ENCODE measurements at places on chromosomes 16 and 17. TPM values are rescaled to one million over a fixed set of nuclear protein-coding genes. Genes with fewer than 3 reads are reported as not detected.

Gene HS3ST3A1
- 20.5 TPM for total RNA-seq

Gene PLA2G10
- total RNA-seq, result not detected

Gene SLC5A11
- total RNA-seq, result not detected

Gene LAT
- total RNA-seq, result not detected

Gene TEKT5
- total RNA-seq, result not detected

Gene SLC5A2
- total RNA-seq, result not detected

Gene KRT12
- total RNA-seq, result not detected

Gene CCR7
- total RNA-seq, result not detected

Gene EVPL
- total RNA-seq, result 0.58 TPM

Gene GP1BA
- total RNA-seq, result not detected

Gene TVP23A
- not detected for total RNA-seq

Gene ASGR1
- total RNA-seq, result 3.5 TPM

Gene SLFN11
- 65.2 TPM for total RNA-seq

Gene TEX19
- not detected for total RNA-seq

Gene PIK3R5
- not detected for total RNA-seq

Gene LRRC36
- total RNA-seq, result not detected

Gene ADAMTS18
- not detected for total RNA-seq

Gene KRTAP1-4
- not detected for total RNA-seq

Gene IGF2BP1
- 1.9 TPM for total RNA-seq

Gene KRT31
- total RNA-seq, result not detected

Gene PDILT
- total RNA-seq, result not detected

Gene SDR42E2
- total RNA-seq, result not detected

Gene ARL5C
- not detected for total RNA-seq

Gene CLEC19A
- not detected for total RNA-seq

Gene QPRT
- 219 TPM for total RNA-seq

Data from myometrial cell (primary cell).